ENCODE measurements at places on chromosomes 2 and 18.

DNA sequence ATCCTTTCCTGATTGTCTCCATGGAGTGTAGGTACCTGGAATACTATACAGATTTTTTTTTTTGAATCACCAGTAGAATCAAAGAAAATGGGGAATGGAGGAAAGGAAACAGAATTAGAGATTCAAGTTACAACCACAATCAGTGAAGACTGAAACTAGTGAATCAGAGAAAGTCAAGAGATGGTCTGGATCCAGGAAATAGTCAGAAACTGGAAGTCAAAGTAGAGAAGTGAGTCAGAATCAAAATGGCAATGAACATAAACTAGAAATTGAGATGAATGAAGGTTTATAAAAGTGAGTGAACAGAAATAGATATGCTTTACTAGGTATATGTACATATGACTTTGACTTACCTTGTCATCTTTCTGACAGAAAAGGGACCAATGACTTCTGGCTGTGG lies 579.0 kb downstream of the PLCL1 start:
- DNase-seq: no peak

- peak; percentile 23 for DNase-seq
These were observed 141.8 kb upstream of the ALKAL2 start for GRCh38 chr2:429575-430254.

DNA sequence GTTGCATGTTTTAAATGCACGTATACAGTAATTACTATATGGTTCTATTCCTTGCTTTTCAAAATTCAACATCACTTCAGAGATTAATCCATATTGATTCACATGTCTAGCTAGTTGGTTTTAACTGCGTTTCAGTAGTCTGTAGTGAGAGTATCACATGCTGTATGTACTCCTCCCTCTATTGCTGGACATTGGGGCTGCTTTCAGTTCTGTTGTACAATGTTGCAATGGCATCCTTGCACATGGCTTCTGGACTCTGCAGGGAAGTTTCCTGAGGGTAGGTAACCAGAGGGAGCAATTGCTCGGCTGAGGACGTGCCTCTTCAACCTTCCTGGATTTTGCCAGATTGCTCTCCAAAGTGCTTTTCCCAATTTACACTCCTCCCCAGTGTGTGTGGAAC lies 10.7 kb upstream of the HPCAL1 start:
- DNase-seq: no peak

DNA sequence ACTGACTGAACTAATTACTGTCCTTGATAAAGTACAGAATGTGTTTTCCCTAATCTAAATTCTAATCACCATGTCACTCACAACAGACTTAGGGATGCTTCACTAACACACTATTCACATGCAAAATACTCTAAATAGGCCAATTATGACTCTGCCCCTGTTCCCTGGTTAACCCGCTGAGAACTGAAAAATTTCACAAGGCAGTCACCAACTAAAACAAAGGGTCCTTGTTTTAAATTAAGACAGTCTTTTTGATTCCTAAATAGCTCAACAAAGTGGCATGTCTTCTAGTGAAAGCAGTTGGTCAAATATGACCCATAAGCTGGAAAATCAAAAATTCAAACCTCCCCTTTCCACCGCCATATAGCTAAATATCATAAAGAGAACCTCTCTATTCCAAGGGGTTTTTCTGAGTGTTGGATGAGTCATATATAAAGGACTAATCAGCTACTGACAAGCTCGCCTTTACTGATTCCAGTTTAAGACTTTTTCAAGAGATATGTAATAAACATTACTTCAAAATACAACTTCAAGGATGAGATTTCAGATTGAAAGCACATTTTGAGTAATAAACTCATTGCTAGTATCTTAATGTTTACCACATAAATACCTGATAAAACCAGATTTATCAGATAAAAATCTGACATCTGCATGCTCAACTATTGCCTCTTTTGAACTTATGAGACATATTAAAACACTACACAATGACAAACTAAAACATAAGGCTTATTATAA lies 235.8 kb downstream of the TCF4 start:
- no peak for DNase-seq

DNA sequence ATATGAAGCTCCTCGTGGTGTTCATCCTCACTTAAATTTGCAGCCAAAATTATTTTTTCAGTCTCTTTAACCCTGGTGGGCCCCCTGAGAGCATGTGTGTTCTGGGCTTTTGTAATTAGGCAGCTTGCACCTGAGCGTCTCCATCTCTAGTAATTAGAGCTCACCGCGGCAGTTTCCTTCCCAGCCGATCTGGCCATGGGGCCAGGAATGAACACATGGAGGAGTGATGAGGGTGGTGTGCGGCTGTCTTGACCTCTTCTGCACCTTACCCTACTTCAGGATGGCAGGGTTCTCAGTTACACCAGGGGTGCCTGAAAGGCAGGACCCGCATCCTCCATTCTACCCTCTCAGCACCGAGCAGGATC lies 98.5 kb downstream of the AFF3 start:
- no peak for DNase-seq

DNA sequence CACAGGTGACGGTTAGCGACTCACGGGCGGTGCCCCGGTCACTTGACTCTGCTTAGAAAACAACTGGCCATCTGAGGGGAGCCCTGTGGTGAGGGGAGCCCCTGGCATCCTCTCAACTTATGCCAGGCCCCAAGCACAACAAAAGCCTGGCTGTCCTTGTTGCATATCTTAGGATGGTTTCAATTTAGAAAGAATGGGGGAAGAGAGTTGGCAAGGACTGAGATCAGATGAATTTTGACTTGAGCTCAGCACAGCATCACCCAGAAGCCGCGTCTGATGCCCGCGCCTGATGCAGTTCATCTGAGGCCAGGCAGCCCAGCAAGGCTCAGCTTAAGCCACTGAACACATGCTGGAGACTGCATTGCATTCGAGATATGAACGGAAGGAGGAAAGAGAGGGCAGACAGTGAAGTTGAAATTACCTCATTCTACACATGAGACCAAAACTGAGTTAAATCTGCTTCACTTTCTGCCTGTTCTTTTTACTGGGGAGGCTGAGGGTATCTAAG lies 36.8 kb downstream of the MYT1L start:
- DNase-seq: no peak

GRCh38 chr2:98280376-98281102 lies 65.7 kb upstream of the CNGA3 start:
- no peak for DNase-seq

DNA sequence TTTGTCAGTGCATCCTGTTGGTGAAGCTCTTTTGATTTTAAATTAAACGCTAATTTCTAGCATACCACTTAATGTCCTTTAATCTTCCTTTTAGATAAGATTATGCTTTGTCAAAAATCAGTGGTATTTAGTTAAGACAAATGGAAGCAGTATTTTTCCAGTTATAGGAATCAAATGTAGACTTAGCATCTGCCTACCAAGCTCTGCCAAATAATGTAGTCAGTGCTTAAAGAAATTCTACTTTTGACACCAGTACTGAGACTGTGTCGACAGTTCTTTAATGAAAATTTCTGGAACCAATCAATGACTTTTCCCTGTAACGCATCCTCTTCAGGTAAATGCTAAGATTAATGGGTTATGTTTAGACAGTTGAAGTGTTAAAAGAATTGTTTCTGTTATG lies 803.3 kb upstream of the FAM98A start:
- no peak for DNase-seq

- no peak for DNase-seq
These were observed 42.0 kb downstream of the PARD6G start for GRCh38 chr18:80205294-80205693.

- no peak for DNase-seq
These were observed 108.5 kb upstream of the RND3 start for GRCh38 chr2:150595803-150596470.

DNA sequence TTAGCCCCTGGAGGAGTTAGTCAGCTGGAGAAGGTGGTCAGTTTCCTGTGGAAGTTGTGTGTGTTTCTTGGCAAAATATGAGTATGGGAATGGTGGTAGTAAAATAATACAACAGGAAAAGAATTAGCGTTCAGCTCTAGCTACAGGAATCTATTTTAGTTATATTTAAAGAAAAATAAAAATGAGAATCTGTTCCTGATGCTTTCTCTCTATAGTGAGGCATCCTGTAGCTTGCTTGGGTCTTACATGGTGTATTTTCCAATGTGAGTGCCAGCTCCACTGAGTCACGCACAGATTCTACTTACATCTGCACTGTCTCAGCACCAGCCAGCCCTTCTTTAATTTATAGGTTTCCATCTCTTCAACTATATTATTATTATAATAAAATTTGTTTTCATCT lies 132.2 kb downstream of the BIRC6 start:
- no peak for DNase-seq

GRCh38 chr2:146584316-146584715 lies 1260.5 kb upstream of the ACVR2A start:
- no peak for DNase-seq

GRCh38 chr2:11123856-11124759 lies 31.2 kb upstream of the SLC66A3 start:
- DNase-seq: peak; percentile 64

- DNase-seq: no peak
These were observed 42.5 kb downstream of the PAX3 start for GRCh38 chr2:222256250-222256649.

GRCh38 chr2:95343429-95344214 lies 46.5 kb downstream of the KCNIP3 start:
- DNase-seq: no peak

DNA sequence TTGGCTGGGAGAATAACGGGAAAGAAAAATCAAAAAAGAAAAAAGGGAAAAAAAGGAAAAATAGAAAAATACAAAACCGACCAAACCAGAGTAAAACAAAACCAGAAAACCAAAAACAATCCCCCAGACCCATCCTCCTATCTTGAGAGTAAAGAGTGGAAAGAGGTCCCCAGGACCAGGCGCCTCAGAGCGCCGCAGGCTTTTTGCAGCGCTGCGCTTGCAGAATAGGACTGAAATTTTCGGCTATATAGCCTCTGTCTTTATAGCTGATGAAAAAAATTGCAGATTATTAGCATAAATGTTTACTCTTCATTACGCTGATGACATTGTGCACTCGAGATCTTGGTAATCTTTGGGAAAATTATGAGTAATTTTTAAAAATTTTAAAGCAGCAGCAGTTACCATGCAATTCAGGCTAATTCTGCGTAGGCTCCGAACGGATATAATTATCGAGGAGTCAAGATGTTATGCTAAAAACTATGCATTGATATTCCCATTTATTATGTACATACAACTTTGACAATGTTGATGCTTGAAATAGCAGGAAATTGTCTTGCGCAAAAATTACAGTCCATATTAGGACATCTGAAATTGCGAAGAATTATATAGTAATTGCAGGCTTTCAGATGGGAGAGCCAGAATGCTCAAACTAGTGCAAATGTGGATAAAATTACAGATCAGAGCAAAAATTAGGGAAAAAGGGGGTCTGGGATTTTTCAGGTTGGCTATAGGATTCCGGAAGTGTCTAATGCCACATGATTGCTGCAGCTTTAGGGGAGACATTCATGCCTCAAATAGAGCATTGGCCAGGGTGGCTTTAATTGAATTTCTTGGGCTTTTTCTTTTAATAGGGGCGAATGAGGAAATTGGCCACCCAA lies 8.3 kb downstream of the DLX1 start:
- DNase-seq: peak; percentile 3

- DNase-seq: peak; percentile 61
These were observed at the start of gene MAL for GRCh38 chr2:95025406-95026319. TSS of gene MAL (plus strand) at chr2:95025708. CDS start at chr2:95025793, 85 bp downstream.

- no peak for DNase-seq
These were observed 127.3 kb upstream of the LGALSL start for GRCh38 chr2:64326578-64327050.

- DNase-seq: no peak
These were observed 139.8 kb downstream of the HNMT start for GRCh38 chr2:138104071-138104470.

- no peak for DNase-seq
These were observed 184.8 kb downstream of the CAMKMT start for GRCh38 chr2:44546459-44547127.

- no peak for DNase-seq
These were observed 2.3 kb upstream of the TMEM37 start for GRCh38 chr2:119429225-119429981.

DNA sequence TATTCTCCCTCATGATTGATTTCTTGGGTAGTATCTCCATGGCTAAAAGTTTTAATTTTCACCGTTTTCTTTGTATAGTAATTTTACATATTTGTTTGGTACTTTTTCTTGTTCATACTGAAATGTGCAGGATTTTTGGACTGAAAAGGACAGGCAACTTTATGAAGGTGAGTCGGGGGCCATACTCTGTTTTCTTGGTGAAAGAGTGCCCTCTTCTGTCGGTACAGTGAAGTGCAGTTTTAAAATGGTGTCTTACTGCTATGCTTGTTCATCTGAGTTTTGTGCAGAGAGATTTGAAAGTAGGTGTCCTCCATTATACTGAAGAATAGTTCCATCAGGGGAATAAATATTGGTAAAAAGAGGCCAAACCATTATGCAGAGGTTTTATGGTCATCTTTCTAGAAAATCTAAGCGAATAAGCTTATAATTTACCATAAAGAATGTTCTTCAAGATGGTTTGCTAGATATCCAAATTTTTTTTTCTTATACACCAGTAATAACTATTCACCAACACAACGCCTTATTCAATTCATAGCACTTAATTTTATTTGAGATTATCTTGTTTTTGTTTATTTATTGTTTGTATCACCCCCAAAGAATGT lies 8.7 kb upstream of the SERPINB13 start:
- peak; percentile 6 for DNase-seq

DNA sequence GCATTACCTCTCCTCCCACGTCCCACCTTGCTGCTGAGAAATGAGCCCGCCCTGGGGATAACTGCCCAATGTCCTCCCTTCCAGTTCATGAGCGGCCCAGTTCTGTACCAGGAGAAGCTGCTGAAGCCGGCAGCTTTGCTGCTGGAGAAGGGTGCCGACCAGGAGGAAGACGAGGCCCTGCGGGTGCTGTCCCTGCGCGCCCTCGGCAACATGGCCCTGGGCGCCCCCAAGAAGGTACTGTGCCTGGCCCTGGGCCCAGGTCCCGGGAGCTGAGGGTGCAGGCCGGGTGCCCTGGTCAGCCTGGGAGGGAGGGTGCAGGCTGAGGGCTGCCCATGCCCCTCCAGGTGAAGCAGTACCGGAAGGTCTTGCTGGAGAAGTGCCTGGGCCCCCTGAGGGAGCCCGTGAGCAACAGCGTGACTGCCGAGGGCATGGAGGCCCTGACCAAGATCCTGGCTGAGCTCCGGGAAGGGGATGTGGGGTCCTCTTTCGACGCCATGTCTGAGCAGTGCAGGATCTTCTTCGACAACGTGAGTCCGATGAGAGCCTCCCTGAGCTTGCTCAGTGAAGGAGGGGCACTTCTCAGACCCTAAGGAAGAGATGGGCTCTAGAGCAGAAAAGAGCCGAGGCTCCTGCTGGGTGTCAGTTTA lies 25.7 kb downstream of the HJURP start:
- DNase-seq: no peak
